ENCODE measurements at places on chromosomes 1 and 21.

DNA sequence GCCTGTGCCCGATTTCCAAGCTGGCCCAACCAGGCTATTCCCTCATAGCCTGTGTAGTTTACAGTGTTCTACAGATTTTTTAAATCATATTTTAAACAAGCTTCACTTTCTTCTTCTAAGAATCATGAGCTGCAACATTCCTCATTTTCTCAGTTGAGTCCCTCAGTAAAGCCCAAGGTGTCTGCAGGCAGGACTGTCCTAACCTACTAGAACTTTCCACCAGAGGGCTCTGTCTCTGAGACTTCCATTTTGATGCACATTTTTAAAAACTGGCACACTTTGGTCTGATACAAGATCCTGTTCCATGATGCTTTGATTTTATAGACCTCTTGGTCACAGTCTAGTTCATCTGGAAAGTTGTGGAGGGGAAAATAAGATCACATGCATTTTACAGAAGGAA lies 21.6 kb upstream of the SLAMF6 start:
- DNase-seq = no peak

GRCh38 chr1:171744986-171745385 lies 3.1 kb upstream of the VAMP4 start:
- no peak for DNase-seq

- no peak for DNase-seq
These were observed 5.9 kb downstream of the LMO4 start for GRCh38 chr1:87334351-87335174.

GRCh38 chr1:82893712-82894470 lies 1093.2 kb downstream of the ADGRL2 start:
- no peak for DNase-seq

DNA sequence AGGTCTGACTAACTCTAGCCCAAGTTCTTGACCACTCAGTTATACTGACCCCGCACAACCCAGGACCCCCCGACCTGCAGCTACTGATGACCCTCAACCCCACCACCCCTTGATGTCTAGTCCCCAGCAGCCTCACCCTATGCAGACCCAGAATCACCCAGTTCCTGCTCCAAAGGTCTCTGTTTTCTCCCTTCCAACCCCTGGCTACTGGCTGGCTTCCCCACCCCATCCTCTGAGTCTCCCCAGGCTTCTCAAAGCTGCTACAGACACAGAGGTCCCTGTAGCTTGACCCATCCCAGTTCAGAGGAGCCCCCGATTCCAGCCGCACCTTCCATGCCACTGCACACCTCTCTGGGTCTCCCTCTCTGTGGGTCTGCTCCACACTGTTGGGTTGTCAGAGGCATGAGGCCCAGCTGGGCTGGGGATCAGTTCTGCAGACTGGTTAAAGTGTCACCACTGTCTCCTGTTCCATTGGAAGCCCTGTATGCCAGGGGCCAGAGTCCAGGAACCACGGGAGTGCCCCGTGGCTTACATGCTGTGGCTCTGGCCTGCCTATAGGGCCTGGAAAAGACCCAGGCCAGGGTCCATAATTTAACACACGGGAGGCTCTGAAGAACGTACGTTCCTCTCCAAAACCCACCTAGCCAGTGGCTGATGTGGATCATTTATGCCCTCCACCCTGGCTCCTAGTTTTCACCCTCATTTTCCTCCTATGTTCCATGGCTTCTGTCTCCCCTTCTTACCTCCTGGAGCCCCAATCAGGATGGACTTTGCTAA lies 497 bp downstream of the PKLR start:
- no peak for DNase-seq

DNA sequence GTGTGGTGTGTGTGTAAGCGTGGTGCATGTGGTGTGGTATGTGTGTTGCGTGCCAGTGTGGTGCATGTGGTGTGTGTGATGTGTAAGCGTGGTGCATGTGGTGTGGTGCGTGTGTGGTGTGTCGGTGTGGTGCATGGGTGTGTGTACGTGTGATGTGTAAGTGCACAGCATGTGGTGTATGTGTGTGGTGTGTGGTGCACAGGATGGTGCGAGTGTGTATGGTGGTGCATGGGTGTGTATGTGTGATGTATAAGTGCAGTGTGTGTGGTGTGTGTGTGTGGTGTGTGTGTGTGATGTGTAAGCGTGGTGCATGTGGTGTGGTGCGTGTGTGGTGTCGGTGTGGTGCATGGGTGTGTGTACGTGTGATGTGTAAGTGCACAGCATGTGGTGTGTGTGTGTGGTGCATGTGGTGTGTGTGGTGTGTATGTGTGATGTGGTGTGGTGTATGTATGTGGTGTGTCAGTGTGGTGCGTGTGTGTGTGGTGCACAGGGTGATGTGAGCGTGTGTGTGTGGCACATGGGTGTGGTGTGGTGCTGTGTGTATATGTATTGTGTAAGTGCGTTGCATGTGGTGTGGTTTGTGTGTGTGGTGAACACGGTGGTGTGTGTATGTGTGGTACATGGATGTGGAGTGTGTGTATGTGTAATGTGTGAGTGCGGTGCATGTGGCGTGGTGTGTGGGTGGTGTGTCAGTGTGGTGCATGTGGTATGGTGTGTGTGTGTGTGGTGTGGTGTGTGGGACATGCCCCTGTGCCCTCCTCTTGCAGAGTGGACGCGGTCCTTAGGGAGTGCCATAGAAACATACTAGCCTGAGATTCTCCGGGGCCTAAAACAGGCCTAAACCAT lies 1.1 kb upstream of the C2CD2 start:
- DNase-seq = no peak

DNA sequence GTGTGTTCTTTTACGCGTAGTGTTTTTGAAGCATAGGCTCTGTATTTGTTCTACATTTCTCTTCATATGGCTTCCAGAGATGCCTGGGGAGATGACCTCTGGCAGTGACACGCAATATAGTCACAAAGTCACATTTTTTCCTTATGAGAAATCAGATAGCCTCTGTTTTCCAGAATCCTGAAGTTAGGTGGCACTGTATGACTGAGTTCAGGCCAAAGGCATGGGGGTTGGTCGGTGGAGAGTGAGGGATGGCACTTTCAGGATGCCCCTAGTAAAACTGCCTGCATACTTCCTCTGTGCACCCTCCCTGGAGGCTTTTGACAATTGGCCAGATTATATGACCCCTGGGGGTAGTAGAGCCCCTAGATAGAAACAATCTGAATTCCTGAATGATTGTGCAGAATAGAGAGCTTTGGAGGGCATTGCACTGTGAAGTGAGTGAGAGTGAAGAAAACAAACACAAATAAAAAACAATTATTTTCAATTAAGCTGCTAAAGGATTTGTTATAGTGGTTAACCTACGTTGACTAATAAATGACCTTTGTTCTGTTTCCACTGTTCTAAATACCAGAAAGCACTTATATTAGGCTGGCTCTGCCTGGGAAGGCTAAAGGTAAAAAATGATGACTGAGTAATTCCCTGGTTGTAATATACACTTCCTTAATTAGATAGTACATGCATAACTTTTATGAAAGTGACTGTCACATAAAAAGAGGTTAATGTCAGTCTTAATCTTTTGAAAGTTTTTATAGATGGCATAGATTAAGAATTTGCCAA lies 1660.8 kb downstream of the PLA2G4A start:
- no peak for DNase-seq

All from stimulated activated CD4-positive, alpha-beta T cell treated with anti-CD3 and anti-CD28 coated beads, TNF-alpha, amount 100 ng/mL, for 24 hours (primary cell).